Hippocampal formation (tissue), 2 donors: ENCODE measurements at places on chromosomes 3 and 15.

- no peak for DNase-seq
These were observed 119.4 kb upstream of the PRR20G start for GRCh38 chr3:127407026-127407939.

- no peak for DNase-seq
These were observed 13.2 kb upstream of the SPG11 start for GRCh38 chr15:44676676-44677075.

GRCh38 chr3:28544831-28545230 is 196.2 kb upstream of the AZI2 start:
- no peak for DNase-seq

GRCh38 chr15:72153269-72154000 is 35.2 kb downstream of the SENP8 start:
- no peak for DNase-seq

GRCh38 chr3:81349816-81350340 is 411.6 kb downstream of the GBE1 start:
- peak; percentile 58 for DNase-seq

- DNase-seq, result no peak
These were observed 150.3 kb upstream of the ARHGEF26 start for GRCh38 chr3:153970741-153971347.

GRCh38 chr3:176795891-176796290 is 401.4 kb downstream of the TBL1XR1 start:
- DNase-seq, result no peak

- DNase-seq, result no peak
These were observed 605.2 kb upstream of the NAALADL2 start for GRCh38 chr3:174253940-174254339.

DNA sequence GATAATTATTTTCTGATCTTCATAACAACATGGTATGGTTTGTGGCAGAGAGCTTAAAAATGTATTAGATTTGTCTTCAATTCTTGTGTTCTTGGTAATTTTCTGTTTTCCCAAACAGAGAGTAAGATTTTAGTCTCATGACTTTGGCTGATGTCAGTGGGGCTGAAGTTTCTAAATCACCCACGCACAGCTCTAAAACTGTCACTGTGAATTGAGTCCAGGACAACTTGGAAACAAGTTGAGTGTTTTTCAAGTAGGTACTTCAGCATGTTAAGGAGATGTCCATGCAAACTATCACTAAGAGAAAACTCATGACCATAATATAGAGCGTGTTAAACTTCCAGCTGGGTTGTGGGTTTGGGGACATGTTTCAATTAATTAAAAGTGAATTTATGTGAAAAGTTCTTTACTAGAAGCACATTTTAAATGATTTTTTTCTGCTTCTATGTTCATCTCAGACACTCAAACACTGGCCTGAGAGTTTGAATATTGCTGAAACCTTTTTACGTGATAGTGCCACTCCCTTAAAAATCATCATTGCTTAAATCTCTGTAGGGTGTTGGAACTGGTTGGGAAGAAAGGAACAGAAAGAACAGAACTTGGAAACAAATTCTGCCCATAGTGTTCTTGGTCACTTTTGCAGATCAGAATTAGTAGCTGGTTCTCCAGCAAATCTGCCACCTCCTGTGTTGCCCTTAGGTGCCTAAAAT is 89.8 kb downstream of the KLHL25 start:
- no peak for DNase-seq

DNA sequence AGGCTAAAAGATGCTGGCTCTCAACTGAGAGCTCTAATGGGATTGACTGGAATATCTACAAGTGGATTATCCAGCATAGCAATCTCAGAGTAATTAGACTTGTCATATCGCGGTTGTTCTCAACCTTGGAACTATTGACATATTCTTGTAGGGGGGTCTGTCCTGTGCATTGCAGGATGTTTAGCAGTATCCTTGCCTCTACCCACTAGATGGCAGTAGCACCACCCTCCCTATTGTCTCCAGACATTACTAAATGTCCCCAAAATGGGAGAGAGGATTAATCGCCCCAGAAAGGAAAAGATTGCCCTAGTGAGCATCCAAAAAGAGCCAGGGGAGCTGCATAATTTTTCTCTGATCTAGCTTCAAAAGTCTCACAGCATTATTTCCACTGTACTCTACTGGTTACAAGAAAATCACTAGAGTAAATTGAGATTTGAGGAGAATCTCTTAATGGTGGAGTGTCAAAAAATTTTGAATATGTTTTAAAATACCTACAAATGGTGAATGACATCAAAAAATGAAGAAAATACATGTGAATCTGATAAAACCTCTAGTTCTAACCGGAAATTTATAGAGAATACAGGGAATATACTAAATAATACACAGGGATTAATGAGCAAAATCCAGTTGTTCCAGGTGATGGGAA is 388.2 kb upstream of the AGTR1 start:
- DNase-seq, result no peak

DNA sequence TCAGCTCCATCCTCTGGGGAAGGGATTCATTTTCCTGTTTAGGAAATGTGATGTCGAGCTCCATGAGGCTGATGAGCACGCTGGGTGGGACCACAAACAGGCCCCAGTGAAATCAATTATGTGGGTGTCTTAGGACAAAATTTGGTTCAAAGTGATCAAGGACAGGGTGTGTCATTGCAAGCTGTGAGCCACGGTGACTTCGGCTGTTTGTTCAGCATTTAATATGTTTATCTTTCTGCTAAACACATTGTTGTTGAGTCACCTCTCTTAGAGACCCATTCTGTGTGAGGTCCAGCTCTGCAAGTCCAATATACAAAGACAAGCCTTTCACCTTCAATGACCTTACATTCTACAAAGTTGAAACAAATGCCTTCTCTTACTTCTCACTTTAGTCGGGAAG is 41.3 kb downstream of the SSR3 start:
- no peak for DNase-seq

- DNase-seq, result no peak
These were observed 64.8 kb upstream of the SEC61A1 start for GRCh38 chr3:127987309-127987995.

DNA sequence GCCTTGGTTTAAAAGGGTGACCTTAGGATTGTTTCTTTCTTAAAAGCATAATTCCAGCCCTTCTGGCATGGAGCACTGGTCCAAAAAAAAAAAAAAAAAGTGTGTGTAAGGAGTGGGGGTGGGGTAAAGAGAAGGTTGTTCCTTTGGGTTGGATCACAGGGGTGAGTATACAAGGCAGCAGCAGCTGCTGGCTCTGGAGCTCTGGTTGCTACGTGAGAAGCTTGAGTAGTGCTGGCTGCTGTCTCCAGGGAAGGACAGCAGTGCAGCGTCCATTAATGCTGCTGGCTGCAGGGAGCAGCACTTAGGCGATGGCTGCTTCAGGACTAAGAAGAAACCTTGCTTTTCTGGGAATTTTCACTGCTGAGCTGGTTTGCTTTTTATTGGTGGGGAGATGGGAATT is 2.3 kb downstream of the SETD5 start:
- DNase-seq, result peak; percentile 43

- DNase-seq, result peak; percentile 34
These were observed 157.9 kb downstream of the CHL1 start for GRCh38 chr3:354432-354831.

DNA sequence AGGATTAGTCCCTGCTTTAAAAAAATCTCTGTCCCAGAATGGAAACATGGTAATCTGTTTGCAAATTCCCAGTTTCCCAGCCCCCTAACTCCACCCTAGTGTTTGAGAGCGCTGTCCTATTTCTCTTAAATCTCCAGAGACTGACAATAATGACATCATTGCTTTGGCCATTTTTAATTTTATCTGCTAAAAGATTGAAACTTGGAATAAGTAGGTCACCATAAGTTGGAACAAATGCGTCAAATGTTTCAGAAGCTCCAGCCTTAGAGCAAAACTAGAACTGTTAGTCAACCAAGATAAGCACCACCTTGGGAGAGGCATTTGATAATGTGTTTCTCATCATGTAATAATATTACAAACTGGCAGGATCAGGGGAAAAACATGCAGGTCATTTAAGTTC is 25.7 kb upstream of the MB21D2 start:
- DNase-seq, result no peak

GRCh38 chr3:170469151-170470062 is 50.7 kb downstream of the CLDN11 start:
- no peak for DNase-seq

GRCh38 chr3:127136706-127137105 is 56.2 kb upstream of the PRR23E start:
- no peak for DNase-seq

DNA sequence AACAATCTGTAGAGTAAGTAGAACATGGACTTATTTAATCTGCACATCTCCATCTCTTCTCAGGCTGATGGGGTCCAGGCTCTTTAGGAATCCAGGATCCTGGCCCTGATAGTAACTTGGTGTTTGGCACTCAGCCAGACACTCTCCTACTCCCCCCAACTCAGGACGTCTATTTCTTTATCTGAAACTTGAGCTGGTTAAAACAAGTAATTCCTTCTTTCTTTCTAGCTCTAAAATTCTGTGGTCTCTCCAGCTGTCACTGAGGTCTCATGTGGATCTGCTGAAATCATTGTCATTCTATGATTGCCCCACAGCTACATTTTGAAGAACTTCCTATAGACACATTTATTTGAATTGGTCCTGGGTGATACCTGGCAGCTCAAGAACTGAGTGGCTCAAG is 59.0 kb downstream of the TP63 start:
- no peak for DNase-seq

GRCh38 chr15:69456208-69457166 is 3.9 kb downstream of the RPLP1 start:
- no peak for DNase-seq

- DNase-seq, result no peak
These were observed 72.1 kb downstream of the RFTN1 start for GRCh38 chr3:16441371-16441875.

DNA sequence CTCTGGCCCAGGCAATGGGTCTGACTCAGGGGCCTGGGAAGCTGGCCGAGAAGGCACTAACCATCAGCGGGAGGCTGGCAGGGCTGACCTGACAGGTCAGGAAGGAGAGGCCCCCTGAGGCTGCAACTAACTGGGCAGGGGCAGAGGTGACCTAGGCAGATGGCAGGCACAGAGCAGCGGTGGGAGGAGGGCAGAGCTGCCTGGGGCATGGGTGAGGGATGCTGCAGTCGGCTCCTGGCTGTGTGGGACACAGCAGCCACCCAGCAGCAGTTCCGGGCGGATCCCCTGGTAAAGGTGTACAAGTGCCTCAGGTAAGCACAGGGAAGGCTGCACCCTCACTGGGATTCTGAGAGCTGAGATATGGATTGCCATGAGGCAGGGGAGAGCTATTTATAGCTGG is 236.1 kb downstream of the OCA2 start:
- no peak for DNase-seq

- DNase-seq, result no peak
These were observed 251.5 kb upstream of the CBLB start for GRCh38 chr3:106120356-106120755.

GRCh38 chr3:109241459-109242186 is 74.7 kb downstream of the DPPA2 start:
- DNase-seq, result no peak

GRCh38 chr3:57910990-57911389 is 97.2 kb upstream of the FLNB start:
- no peak for DNase-seq

- DNase-seq, result peak; percentile 31
These were observed 194.2 kb downstream of the UACA start for GRCh38 chr15:70569091-70569713.

- DNase-seq, result no peak
These were observed 40.6 kb downstream of the CHDH start for GRCh38 chr3:53805463-53806159.

GRCh38 chr3:112199622-112200316 is 66.7 kb upstream of the GCSAM start:
- no peak for DNase-seq

GRCh38 chr15:67521783-67522568 is 1.0 kb downstream of the C15orf61 start:
- DNase-seq, result no peak

GRCh38 chr15:88191812-88192165 is 64.8 kb downstream of the NTRK3 start:
- DNase-seq, result no peak

DNA sequence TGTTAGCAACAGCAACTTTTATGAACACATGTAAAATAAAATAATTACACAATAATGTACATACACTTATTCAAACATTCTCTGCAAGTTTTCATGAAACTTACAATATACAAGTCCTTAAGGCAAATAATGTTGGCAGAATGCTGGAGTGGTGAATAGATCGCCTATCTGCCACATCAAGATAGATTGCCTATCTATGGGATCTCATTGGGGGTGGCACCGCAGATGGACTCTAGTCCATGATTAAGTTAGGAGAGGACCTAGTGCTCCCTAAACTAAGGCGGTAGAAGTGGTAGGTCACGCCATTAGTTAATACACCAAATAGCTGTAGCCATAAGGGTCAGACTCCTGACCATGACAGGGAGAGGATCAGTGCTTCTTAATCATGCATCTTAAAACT is 315.7 kb downstream of the GBE1 start:
- no peak for DNase-seq

GRCh38 chr3:44612678-44613077 is 12.2 kb upstream of the ZNF197 start:
- DNase-seq, result no peak

DNA sequence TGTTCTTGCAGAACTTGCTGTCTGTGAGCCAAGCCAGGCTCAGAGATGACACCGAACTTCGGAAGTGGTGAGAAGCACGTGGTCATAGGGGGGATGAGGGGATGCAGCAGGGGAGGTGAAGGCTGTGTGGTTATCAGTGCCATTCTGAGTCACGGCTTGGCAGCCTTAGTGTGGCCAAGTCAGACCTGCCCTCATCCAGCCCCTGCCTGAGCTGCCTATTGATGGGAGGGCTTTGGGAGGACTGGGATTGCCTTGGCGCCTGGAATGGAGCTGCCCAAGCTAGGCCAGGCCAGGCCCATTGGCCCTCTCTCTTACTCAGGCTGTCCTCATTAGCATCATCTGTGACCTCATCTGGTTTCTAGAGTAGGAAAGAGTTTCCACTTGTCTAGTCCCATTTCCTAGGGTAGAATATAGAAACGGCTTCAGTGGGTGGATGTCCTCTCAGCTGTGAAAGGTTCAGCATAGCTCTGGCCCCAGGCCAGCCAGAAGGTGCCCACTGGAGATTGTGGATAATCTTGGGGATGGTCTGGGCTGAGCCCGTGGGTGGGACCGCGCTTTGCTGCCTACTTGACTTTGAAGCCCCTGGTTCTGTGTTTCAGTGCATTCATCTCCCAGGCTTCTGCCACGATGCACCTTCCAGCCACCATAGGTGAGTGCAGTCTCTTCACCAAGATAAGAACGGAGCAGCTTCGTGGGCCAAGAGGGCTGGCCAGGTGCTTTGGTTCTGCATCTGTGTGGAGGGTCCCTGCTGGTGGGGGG is 7.2 kb downstream of the FAH start:
- no peak for DNase-seq

GRCh38 chr3:174431717-174432116 is 427.4 kb upstream of the NAALADL2 start:
- no peak for DNase-seq
